ENCODE measurements at places on chromosomes 4 and X.

DNA sequence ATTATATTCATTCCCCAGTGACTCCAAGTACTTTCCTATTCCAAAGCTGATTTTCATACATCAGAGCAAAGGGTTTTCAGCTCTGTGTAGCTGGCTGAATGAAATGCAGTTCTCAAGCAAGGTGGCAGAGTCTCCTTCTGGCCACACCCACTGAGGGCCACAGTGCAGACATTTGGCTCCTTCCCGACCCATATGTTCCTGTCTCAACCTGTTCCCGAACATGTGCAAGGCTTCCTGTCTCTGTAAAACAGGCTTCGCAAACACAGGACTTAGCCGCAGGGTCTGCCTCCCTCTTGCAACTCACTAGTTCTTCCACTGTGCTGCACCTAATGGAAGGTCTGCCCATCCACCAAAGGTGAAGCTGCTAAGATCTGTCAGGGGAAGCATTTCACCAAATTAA is 249.2 kb downstream of the MID1IP1 start:
- no peak for DNase-seq

DNA sequence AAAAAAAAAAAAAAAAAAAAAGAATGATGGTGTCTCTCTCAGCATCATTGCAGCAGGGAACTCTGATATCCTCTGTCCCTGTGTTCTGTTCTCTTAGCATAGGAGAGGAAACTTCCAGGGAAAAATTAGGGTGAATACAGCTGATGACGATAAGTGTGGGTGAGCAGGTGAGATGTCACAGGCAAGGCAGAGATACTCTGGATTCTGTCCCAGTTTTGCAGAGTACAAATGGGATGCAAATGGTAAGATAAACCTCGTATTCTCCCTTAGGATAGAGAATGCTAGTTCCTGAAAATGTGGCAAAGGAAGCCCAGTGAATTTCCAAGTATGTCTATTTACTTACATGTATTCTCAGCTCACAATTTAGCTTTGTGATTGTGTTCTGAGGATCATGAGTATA is 671.6 kb upstream of the BOD1L1 start:
- DNase-seq: no peak

DNA sequence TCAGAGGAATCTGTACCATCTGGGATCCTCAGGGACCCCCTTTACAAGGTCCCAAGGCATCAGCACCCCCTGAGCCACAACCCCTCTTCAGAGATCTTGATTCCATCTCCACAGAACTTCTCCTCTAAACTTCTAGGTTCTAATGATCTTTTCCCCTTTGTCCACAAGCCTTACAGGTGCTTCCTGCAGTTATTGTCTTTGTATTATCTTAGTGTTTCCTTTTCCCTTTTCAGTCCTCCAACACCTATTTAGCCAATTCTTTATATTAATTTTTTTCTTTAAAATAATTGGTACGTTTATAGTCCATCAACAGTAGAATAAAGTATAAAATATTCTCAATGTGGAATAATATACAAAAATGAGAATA is 35.2 kb upstream of the FAM241A start:
- DNase-seq: no peak

DNA sequence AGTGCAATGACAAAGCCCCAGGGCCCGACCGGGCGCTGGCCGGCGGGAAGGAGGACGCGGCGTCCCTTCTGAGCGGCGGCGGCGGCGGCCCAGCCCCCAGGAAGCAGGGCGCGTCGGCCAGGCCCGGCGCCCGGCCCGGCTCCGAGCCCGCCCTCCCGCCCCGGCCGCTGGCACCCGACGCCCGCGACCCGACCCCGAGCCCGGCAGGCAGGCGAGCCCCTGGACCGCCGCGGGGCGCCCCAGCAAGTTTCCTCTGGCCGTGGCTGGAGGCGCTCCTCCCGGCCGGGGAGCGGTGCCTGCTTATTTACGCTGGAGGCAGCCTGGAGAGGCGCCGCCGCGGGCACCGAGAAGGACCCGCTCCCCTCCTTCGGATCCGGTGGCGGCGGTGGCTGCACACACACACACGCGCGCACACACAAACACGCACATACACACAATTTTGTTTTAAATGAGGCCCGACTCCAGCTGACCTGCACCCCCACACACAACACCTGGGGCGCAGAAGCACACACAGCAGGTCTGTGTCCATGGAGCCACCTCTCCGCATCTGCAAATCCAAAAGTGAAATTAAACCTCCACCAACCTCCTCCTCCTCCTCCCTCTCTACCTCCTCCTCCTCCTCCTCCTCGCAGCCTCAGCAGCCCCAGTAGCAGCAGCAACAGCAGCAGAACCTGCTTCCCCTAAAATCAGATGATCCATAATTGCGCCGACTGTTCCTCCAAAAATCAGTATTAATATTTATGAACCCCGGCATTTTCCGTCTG is 669 bp downstream of the IRF2 start:
- no peak for DNase-seq

DNA sequence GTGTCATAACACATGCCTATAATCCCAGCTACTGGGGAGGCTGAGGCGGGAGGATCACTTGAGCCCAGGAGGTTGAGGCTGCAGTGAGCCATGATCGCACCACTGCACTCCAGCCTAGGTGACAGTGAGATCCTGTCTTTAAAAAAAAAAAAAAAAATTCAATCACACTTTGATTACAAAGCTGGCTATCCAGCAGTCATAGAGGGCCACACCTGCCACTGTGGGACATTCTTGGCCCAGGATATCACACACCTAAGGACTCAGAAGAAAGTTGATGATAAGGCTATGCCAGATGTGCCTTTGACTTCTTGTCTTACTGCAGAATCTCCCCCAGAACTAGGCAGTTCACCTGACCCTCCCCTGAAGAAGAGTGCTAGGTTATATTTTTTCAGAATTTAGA is 122.5 kb upstream of the GALNT7 start:
- DNase-seq: no peak

DNA sequence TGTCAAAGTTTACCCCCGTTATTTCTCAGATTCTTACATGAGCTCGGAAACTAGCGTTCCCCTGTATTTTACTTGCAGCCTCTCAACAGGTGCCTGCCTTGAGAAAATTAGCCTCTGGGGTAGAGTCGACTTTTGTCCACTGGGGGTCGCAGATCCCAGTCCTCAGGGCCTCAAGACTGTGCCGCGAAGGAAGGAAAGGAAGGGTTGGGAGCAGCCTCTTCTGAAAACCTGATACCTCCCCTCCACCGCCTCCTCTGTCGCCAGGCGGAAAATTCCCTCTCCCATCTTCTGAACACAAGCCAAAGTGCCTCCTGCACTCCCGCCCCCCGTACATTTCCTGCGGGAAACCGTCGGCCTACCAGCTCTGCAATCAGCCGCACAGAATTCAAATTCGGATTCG is 44.4 kb upstream of the TMSB15B start:
- DNase-seq: peak; percentile 83

Data from NT2/D1 (cell line).